ENCODE measurements at places on chromosomes 2 and 18. TPM values are rescaled to one million over a fixed set of nuclear protein-coding genes. Genes with fewer than 3 reads are reported as not detected.

DYTN gene
- not detected for polyA plus RNA-seq

CD8B2 gene
- polyA plus RNA-seq: not detected

EMILIN2 gene
- polyA plus RNA-seq: 1.4 TPM

LYG1 gene
- polyA plus RNA-seq: 1.2 TPM

SALL3 gene
- not detected for polyA plus RNA-seq

POTEI gene
- not detected for polyA plus RNA-seq

KIAA1328 gene
- polyA plus RNA-seq: 3.3 TPM

NOSTRIN gene
- not detected for polyA plus RNA-seq

SLC23A3 gene
- 3.5 TPM for polyA plus RNA-seq

IL1RL1 gene
- not detected for polyA plus RNA-seq

CCDC178 gene
- not detected for polyA plus RNA-seq

CCDC138 gene
- 1.2 TPM for polyA plus RNA-seq

TACR1 gene
- polyA plus RNA-seq: not detected

REG3G gene
- not detected for polyA plus RNA-seq

SPATA3 gene
- not detected for polyA plus RNA-seq

TEX44 gene
- polyA plus RNA-seq: not detected

COQ10B gene
- 3.6 TPM for polyA plus RNA-seq

MARCHF4 gene
- 7.6 TPM for polyA plus RNA-seq

TFPI gene
- 2.1 TPM for polyA plus RNA-seq

MYO3B gene
- not detected for polyA plus RNA-seq

LIMS4 gene
- polyA plus RNA-seq: 10.7 TPM

TXNDC2 gene
- polyA plus RNA-seq: 0.06 TPM

HAAO gene
- not detected for polyA plus RNA-seq

FSIP2 gene
- polyA plus RNA-seq: not detected

SERPINB11 gene
- polyA plus RNA-seq: not detected

KIAA2012 gene
- 0.11 TPM for polyA plus RNA-seq

POMC gene
- not detected for polyA plus RNA-seq

EVX2 gene
- not detected for polyA plus RNA-seq

NLRC4 gene
- polyA plus RNA-seq: 0.02 TPM

CYBRD1 gene
- 21.1 TPM for polyA plus RNA-seq

ZNF385B gene
- 0.16 TPM for polyA plus RNA-seq

OSBPL1A gene
- 26.1 TPM for polyA plus RNA-seq

LBX2 gene
- not detected for polyA plus RNA-seq

ADRA2B gene
- polyA plus RNA-seq: not detected

ALK gene
- 0.55 TPM for polyA plus RNA-seq

GPATCH11 gene
- 2.9 TPM for polyA plus RNA-seq

MDH1B gene
- 1.7 TPM for polyA plus RNA-seq

PARD3B gene
- 0.87 TPM for polyA plus RNA-seq

ARHGEF4 gene
- 1.5 TPM for polyA plus RNA-seq

CD8A gene
- 0.08 TPM for polyA plus RNA-seq

PPIL3 gene
- 56.5 TPM for polyA plus RNA-seq

MAP3K19 gene
- not detected for polyA plus RNA-seq

ANKRD30BL gene
- polyA plus RNA-seq: not detected

CYP27A1 gene
- 0.18 TPM for polyA plus RNA-seq

KCNK3 gene
- polyA plus RNA-seq: 0.16 TPM

CRACDL gene
- polyA plus RNA-seq: not detected

CHRNG gene
- not detected for polyA plus RNA-seq

G6PC2 gene
- not detected for polyA plus RNA-seq

ITGB6 gene
- 0.13 TPM for polyA plus RNA-seq

PSMA8 gene
- not detected for polyA plus RNA-seq

CCT4 gene
- polyA plus RNA-seq: 75.1 TPM

ALPI gene
- not detected for polyA plus RNA-seq

ATP8B1 gene
- polyA plus RNA-seq: 43.8 TPM

SP140 gene
- 0.75 TPM for polyA plus RNA-seq

All from SK-N-SH (cell line).